ENCODE measurements at places on chromosomes 7 and 10.

DNA sequence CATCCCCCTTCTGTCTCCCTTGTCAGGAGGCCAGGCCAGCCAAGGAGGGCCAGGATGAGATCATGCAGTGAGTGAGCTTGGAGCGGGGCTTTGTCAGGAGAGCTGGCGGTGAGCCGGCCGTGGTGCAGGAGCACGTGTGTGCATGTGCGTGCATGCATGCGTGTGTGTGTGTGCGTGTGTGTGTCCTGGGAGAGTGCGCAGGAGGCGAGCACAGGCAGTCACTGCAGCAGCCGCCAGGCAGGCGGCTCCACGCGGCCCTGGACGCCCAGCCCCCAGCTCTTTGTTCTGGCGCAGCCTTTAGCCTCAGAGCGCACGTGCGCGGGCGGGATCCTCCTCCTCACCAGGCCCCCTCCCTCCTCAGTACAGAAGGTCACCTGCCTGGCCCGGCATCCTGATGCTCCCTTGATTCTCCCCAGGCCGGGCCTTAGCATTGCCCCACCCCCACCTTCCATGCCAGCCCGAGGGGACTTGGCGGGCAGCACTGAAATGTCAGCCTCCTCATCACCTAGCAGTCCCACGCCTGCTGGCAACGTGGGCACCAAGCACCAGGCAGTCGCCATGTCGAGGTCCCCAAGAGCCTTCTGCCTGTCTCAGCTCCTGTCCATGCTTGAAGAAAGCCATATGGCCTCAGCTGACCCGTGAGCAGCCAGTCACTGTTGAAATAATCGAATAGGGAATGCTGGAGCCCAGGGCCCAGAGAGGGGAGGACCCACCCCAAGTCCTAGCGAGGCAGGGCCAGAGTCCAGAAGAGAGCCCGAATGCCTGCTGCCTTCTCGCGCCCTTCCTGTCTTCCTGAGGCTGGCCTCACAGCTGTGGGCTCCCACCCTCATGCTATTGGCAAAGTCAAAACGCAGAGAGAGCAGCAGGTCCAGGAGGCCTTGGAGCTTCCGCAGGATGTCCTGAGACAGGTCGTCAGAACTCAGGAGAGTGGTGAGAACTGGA lies 125.9 kb upstream of the PPIF start:
- DNase-seq = no peak

- DNase-seq = no peak
These were observed 14.6 kb downstream of the STX1A start for GRCh38 chr7:73704640-73705550.

DNA sequence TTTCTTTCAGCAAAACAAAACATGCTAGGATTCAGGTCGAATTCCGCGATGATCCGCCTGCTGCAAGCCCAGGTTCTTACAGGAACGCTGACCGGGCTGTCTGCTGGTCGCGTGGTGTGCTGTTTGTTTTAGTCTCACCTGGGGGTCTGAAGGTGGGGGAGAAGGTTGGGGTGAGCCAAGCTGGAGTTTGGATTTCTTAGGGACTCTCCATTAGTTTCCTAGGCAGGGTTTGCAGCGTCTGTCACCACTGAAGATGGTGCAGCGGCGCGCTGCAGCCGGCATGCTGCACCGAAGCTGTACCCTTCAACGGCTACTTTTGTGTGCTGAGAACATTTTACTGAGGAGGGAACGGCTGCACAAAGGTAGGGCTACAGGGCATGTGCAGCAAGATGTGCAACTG lies 48.7 kb downstream of the GCC1 start:
- no peak for DNase-seq

- DNase-seq = no peak
These were observed 33.5 kb upstream of the UNC5B start for GRCh38 chr10:71178880-71179279.

DNA sequence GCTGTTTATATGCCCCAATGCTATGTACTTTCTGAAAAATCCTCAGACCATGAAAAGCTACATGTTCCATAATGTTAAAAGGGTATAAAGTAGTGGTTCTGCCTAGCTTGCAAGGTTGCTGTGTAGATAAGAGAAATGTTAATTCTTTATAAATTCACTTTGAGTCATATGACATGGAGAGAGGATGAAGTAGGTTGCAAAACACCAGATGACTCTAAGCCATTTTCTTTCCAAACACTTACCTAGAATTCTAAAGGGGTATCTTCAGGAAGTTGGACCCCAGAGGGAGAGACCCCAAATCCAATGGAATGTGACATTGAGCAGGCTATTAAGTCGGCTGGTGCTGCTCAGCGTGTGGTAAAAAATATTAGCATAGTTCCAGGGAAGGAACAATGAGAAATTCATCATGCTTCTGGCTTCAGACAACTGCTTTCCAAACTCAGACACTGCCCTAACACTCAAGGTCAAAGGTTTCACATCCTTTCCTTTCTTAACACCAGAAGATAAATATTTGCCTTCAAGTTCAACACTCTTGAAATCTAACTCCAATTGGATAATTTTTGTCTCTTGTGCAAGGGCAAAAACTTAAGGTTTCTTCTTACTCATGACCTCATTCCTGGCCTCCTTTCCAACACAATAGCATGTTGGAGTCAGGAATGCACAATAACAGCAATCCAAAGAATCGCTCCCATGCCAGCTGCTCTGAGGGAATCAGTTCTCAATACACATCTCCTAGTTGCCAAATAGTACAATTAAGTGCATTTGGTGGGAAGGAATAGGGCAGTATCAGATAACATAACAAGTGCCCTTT lies 100.7 kb upstream of the AFAP1L2 start:
- DNase-seq = no peak

DNA sequence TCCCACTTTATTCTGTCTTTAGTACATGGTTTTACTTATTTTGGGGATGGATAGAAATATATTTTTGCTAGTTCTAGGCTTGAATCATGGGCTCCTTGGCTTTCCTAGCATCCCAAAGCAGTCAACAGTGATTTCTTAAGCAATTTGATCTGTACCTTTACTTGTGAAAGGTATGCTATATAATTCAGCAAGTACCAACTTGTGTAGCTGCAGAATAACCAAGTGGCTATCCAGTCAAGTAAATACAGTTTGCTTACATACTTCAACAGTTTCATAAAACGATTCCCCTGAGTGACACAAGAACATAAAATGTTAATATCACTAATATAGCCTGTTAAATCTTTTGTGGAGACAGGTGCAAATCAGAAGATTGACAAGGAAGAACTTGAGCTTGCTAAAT lies 67.2 kb downstream of the PODXL start:
- DNase-seq = no peak

DNA sequence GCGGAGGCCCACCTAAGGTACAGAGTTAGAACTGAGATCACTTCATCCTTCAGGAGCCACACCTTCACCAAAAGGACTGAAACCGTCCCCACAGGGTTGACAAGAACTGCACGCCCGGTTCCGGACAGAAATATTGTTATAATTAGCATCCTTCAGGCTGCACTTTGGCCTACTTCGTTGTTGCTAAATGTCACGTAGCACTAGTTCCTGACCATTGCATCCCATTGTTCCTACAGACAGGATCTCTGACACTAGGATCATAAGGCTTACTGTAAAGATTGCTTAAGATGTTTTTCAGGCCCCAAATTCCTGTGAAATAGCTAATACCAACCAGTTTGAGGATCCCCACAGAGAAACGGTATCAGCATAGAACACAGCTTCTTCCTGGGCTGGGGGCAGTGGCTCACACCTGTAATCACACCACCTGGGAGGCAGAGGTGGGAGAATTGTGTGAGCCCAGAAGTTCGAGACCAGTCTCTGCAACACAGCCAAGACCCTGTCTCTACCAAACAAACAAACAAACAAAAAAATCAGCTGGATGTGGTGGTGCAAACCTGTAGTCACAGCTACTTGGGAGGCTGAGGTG lies 18.3 kb upstream of the EIF4H start:
- no peak for DNase-seq

DNA sequence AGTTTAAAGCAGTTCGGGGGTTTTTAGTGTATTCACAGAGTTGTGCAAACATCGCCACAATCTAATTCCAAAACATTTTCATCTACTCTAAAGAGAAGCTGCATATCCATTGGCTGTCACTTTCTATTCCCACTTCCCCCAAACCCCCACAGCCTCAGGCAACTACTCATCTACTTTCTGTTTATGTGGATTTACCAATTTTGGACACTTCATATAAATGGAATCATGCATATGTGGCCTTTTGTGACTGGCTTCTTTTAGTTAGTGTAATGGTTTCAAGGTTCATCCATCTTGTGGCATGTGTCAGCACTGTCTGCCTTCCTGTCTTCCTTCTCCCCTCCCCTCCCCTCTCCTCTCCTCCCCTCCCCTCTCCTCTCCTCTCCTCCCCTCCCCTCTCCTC lies 78.5 kb upstream of the FZD1 start:
- DNase-seq = no peak

DNA sequence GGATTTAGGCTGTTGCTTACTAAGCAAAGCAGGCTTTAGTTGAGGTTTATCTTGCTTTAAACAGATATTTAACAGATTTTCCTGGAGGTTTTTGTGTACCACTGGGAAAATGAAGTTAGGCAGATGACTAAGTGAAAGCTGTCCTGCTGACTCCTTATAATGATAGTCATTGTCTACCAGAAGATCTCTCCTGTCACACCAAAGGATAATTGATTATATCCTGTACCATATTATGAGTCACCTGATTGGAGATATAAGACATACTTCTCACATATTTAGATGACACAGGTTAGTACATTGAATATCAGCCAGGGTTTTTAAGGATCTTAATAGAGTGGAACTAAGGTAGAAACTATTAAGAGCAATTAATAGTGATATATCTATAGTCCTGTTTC lies 68.4 kb downstream of the PTEN start:
- DNase-seq = no peak

DNA sequence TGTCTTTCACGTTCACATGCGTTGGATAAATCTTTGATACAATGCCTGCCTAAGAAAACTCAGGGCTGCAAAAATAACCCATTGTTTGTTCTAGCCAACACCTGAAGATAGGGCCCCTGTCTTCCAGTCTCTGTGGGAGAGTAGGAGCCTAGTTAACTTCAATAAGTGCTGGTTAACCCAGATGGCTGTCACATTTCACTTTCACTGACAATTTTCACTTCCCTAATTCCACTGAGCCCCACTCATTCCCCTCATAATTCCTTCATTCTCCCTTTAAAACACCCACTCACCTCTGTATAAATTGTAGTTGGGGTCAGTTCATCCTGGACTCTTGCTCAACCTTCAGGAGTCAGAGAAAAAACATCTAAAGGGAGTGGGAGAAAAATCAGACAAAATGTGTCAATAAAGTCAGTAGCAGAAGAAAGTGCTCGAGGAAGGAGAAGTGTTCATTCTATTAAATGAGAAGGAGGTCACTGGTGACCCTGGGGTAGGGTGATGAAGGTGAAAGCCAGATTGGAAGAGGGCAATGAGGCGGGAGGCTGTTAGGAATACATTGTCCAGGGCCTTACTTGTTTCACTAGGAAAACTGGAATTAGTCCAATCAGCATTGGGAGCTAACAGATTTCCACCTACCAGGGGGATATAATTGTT lies 51.2 kb upstream of the ABI1 start:
- DNase-seq = no peak

DNA sequence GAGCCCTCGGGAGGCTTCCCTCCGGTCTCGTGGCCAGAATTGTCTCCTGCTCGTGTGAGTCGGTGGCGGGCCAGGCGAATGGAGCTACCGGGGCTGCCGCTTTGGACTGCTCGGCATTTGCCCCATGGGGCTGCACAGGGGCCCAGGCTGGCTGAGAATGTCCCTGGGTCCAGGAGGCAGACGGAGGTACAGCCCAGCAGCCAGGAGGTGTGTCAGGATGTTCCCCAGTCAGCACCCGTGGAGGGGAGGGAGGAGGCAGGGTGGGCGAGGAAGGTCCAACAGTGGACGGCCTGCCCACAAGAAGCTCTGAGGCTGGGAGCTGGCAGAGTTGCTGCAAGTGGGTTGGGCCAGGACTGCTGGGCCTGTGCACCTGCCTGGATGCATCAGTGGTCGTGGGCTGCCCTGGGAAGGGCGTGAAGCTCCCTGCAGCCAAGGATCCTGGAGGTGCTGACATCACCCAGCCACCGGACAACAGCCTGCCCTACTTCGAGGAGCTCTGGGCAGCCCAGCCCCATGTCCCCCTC lies 46.4 kb downstream of the PDGFA start:
- DNase-seq = peak; percentile 7

DNA sequence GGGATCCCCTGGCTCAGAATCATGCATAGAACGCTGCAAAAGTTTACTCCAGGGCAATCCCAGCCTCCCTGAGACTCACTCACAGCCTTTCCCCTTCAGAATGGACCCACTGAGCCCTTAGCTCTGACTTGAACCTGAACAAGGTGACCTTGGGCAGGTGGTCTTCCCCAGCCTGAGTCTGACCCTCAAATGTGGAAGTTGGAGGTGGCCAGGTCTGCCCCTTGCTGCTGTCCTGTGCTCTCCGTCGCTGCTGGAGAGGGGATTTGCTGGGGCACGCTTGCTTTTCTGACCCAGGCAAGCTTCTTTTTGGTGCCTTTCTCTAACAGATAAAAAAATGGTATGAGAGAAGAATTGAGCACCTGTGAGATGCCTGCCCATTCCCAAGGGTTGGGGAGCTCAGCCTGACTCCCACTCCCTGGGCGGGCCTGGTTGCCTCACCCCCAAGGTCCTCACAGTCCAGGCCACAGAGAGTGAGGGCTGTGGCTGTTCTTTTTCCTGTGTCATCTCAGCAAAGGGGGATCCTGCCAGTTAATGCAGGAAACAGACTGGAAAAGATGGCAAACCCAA lies 46.6 kb upstream of the IGFBP3 start:
- no peak for DNase-seq

DNA sequence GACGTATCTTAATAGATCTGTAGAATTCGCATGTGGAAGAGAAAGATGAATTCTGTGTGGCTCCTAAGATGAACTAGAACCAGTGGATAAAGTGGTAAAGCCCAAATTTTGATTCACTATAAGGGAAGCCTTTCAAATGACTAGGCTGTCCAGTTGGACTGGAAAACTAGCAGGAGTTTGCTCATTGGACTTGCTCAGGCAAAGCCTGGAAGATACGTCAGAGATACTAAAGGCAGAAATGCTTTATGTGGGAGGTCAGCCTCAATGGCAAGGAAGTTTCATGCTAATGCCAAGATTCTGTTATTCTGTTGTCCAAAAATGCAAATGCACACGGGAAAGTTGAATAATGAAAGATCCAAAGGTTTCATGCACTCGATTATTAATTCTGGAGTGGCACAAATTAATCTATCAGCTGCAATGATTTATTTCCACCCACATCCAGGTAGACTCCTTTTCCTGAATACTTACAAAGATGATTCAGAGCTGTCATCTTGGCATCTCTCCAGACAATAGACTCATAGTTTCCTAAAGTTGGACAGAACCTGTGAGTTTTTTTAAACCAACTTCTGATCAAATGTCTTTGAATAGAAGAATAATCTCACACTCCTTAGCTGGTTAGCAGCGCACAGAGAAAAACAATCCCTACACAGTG lies 20.5 kb upstream of the PPP1R3C start:
- DNase-seq = no peak

DNA sequence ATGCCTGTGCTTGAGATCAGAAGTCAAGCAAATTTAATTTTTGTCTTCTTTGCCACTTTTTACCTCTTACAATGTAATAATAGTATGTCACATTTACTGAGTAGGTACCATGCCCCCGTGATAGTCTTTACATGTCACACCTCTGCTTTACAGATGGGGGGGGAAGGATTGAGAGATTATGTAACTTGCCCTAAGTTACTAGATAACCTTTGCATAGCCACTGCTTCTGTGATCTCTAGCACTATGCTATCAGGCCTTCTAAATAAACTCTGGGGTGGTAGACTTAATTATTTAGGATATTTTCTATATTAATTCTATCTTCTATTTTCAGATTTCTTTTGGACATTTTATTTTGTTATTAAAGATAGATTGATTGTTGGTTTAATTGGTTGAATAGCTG lies 514.4 kb downstream of the SUGCT start:
- no peak for DNase-seq

Measured in activated naive CD4-positive, alpha-beta T cell treated with anti-CD3 and anti-CD28 coated beads, Interleukin-2, amount 50 U/mL, for 16 hours (primary cell).